Aorta (tissue), 5 donors: ENCODE measurements at places on chromosomes 3 and 15. TPM values are rescaled to one million over a fixed set of nuclear protein-coding genes. Genes with fewer than 3 reads are reported as not detected.

The EPHA3 gene
- total RNA-seq: 19.3 TPM

The CLDN1 gene
- total RNA-seq: 1.8 TPM

The POPDC2 gene
- 11.5 TPM for total RNA-seq

The ADCY5 gene
- 72.7 TPM for total RNA-seq

The ALS2CL gene
- 28.7 TPM for total RNA-seq

The GLDN gene
- total RNA-seq: 23.0 TPM

The GUCA1C gene
- not detected for total RNA-seq

The RETNLB gene
- not detected for total RNA-seq

The SCN11A gene
- total RNA-seq: 0.93 TPM

The GBE1 gene
- 64.0 TPM for total RNA-seq

The PGBD4 gene
- 1.7 TPM for total RNA-seq

The NEK11 gene
- 14.5 TPM for total RNA-seq

The IGSF11 gene
- 0.75 TPM for total RNA-seq

The VIPR1 gene
- total RNA-seq: 7.6 TPM

The VGLL3 gene
- total RNA-seq: 155 TPM

The MESP2 gene
- total RNA-seq: not detected

The KBTBD13 gene
- 1.5 TPM for total RNA-seq

The FBXW12 gene
- not detected for total RNA-seq

The TAGLN3 gene
- not detected for total RNA-seq

The GPR62 gene
- total RNA-seq: not detected

The IQCF5 gene
- total RNA-seq: not detected

GRCh38 chr3:183830187-183830586 is 4.8 kb upstream of the MAP6D1 start:
- DNase-seq: no peak

GRCh38 chr3:152760591-152760990 is 74.3 kb upstream of the P2RY1 start:
- no peak for DNase-seq

DNA sequence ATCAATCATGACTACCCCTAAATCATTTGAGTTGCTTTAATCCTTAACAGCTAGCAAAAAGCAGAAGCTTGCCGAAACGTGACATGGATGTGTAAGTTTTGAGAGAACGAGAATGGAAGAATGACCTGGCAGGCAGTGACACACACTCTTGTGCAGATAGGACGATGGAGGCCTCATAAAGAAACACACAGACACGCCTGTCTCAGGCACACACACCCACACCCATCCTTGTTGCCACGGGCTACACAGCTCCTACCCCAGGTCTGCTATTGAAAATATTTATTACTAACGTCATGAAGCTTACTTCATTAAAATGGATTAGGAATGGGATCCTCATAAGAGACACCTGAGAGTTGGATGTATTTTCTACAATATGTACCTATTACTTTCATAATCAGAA is 8.5 kb downstream of the MYO5C start:
- no peak for DNase-seq

- no peak for DNase-seq
Observed at GRCh38 chr3:112767177-112767576, 79.5 kb downstream of the CD200R1L start.

- no peak for DNase-seq
Observed at GRCh38 chr15:66085128-66085527, 168.4 kb downstream of the MEGF11 start.

GRCh38 chr15:83710452-83710851 is 56.5 kb downstream of the ADAMTSL3 start:
- no peak for DNase-seq

GRCh38 chr3:79246875-79247724 is 520.7 kb downstream of the ROBO1 start:
- DNase-seq: no peak

DNA sequence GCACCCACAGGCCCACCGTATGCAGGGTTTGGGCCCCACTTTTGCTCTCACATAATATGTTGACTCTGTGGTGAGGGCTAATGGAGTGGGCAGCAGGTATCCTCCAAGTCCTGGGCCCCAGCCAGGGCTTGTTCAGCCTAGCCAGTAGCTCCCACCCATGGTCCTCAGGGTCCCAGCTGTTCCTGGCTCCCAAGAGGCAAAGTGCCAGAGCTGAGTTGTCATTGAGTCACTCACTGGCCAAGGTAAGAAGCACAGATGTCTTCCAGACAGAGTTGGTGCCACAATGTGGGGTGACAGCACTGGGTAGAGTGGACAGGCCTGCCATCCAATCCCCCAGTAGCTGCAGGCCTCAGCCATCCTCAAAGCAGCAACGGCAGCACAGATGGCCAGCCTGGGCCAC is 4.3 kb downstream of the SHF start:
- DNase-seq: no peak

DNA sequence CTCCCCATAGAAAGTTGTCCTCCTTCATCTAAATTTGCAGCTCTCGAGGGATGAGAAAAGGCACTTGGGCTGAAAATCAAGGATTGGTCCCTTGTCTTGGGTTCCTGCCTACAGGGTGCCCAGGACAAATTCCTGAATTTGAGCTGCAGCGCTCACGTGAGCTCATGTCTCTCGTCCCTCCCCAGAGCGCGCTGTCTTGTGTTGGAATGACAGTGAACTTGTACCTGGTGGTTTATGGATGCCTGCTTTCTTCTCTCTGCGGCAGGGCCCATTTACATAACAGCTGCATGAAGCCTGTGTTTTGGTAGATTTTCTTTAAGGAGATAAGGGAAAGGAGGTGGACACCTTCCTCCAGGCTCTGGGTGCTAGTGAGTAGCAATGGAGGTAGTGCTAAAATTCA is 4.3 kb downstream of the RYR3 start:
- no peak for DNase-seq

- DNase-seq: no peak
Observed at GRCh38 chr3:23418026-23418425, 214.9 kb downstream of the UBE2E2 start.

- DNase-seq: no peak
Observed at GRCh38 chr3:157089455-157090221, 70.3 kb downstream of the CCNL1 start.

DNA sequence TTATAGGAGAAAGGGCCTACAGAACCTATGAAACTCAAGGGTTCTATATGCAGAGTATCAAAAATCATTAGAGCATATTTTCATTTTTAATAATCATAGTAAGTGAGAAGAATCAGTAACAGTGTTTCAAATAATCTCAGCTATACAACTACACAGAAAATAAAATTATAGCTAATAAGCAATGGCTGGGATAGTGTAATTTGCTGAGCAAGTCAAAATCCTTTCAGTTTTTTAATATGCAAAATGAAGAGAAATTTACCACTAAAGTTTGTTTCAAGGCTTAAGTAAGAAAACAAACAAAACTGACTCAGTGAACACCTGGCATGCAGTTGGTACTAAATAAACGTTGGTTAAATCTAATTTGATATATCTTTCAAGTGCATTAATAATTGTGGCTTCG is 66.2 kb downstream of the EFL1 start:
- DNase-seq: no peak

- no peak for DNase-seq
Observed at GRCh38 chr3:184724699-184725098, 12.8 kb upstream of the MAGEF1 start.

GRCh38 chr3:152524198-152525140 is 255.7 kb downstream of the MBNL1 start:
- no peak for DNase-seq

GRCh38 chr3:179005706-179006105 is 65.9 kb downstream of the ZMAT3 start:
- DNase-seq: no peak

- DNase-seq: no peak
Observed at GRCh38 chr3:98972155-98972554, 70.7 kb upstream of the DCBLD2 start.

- DNase-seq: no peak
Observed at GRCh38 chr3:60720736-60721135, 530.5 kb downstream of the FHIT start.

GRCh38 chr3:9623148-9623547 is 26.2 kb upstream of the MTMR14 start:
- DNase-seq: no peak

GRCh38 chr3:156682501-156682900 is 8.1 kb downstream of the TIPARP start:
- no peak for DNase-seq

DNA sequence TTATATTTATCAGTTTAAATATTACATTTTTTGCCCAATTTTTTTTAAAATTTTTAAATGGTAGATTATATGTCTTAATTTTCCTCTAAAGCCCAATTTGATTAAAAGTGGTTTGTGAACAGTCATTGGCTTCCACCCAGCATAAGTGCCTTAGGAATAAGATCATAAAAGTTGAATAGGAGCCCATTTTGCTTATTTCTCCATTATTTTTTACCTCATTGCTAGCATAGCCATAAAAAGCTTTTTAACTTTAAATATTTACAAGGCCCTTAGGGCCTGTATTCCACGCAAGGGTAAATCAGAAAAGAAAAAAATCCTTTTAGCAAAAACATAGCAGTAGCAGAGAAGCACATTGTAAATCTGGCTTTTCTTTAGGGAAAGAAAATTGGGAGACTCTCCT is 9.0 kb downstream of the TTC14 start:
- no peak for DNase-seq

- no peak for DNase-seq
Observed at GRCh38 chr3:25372167-25372566, 55.9 kb upstream of the RARB start.

- DNase-seq: no peak
Observed at GRCh38 chr3:154729741-154730140, 299.8 kb upstream of the GPR149 start.

GRCh38 chr3:138140940-138141339 is 8.8 kb upstream of the A4GNT start:
- no peak for DNase-seq

DNA sequence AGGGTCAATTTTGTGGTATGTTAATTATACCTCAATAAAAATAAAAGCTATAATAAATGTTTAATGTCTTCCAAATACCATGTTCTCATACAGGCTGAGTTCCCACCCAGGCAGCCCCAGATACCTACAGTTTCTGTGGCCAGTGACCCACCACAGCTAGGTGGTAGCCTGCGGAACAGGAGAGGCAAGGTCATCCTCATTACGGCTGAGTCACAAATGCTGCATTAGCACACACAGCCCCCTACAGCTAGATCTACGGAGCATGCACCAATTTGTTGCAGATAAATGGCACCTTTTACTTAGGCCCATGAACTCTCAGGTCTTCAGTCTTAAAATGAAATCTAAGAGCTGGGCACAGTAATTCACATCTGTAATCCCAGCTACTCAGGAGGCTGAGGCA is 5.1 kb downstream of the SPATA12 start:
- no peak for DNase-seq

GRCh38 chr3:41199866-41200668 is 762 bp downstream of the CTNNB1 start:
- no peak for DNase-seq

- DNase-seq: no peak
Observed at GRCh38 chr15:64185146-64185911, 22.5 kb upstream of the PPIB start.

- no peak for DNase-seq
Observed at GRCh38 chr3:27146786-27147185, 222.4 kb downstream of the NEK10 start.

- no peak for DNase-seq
Observed at GRCh38 chr3:130838898-130839600, 54.8 kb upstream of the ATP2C1 start.

DNA sequence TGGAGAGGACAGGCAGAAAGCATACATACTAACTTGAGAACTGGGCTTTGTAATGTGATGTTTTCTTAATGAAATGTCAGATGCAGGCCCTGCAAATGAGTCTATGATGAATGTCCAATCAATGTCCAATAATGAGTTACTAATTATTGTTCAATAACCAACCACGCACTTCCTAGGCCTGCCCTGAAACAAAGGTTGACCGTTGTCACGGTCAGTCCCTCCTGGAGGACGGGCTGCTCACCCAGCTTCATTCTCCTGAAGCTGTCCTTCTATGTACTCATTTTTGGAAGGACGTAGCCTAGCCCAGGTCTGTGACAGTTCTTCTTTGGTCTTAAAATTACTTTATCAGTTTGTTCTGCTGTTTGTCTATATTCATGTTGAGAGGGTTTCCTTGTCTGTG is 8.3 kb upstream of the PDIA5 start:
- no peak for DNase-seq

GRCh38 chr3:25130724-25131520 is 297.1 kb upstream of the RARB start:
- no peak for DNase-seq

GRCh38 chr3:3172627-3173026 is 6.9 kb downstream of the CRBN start:
- DNase-seq: no peak

- DNase-seq: no peak
Observed at GRCh38 chr3:112013784-112014143, 15.0 kb downstream of the TAGLN3 start.

GRCh38 chr3:181943285-181943684 is 231.6 kb downstream of the SOX2 start:
- DNase-seq: no peak

- DNase-seq: peak; percentile 78
Observed at GRCh38 chr3:126828306-126828705, 124.3 kb downstream of the CHCHD6 start.

DNA sequence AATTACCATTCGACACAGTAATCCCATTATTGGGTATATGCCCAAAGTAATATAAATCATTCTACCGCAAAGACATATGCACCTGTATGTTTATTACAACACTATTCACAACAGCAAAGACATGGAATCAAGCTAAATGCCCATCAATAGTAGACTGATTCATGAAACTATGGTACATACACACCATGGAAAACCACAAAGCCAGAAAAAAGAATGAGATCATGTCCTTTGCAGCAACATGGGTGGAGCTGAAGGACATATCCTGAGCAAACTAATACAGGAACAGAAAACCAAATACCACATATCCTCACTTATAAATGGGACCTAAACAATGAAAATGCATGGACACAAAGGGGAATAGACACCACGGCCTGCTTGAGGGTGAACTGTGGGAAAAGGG is 11.1 kb upstream of the MCF2L2 start:
- DNase-seq: no peak

GRCh38 chr3:134605556-134605955 is 45.3 kb downstream of the KY start:
- no peak for DNase-seq

GRCh38 chr15:26864664-26865191 is 2.1 kb upstream of the GABRA5 start:
- no peak for DNase-seq

DNA sequence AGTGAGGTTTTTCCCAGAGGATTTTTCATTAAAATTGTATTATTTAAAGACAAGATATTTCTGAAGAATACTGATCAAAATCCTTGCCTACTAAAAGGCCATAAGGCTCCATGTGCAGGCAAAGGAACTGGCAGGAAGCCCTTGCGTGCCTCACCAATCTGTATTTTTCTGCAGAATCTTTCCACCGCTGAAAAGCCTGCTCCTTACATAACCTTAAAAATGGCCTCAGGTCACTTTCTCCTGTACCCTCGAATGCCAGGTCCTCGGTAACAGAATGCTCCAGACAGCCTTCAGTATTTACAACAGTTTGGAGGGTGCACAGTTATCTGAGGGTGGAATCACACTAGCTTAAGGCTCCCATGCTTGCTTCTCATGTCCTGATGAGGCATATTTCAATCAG is 3.2 kb downstream of the MORC1 start:
- DNase-seq: no peak
